GOT3 (cell line): ENCODE measurements at places on chromosomes 5 and 9.

- no peak for DNase-seq
Observed at GRCh38 chr5:135245521-135246499, 153.2 kb downstream of the MACROH2A1 start.

DNA sequence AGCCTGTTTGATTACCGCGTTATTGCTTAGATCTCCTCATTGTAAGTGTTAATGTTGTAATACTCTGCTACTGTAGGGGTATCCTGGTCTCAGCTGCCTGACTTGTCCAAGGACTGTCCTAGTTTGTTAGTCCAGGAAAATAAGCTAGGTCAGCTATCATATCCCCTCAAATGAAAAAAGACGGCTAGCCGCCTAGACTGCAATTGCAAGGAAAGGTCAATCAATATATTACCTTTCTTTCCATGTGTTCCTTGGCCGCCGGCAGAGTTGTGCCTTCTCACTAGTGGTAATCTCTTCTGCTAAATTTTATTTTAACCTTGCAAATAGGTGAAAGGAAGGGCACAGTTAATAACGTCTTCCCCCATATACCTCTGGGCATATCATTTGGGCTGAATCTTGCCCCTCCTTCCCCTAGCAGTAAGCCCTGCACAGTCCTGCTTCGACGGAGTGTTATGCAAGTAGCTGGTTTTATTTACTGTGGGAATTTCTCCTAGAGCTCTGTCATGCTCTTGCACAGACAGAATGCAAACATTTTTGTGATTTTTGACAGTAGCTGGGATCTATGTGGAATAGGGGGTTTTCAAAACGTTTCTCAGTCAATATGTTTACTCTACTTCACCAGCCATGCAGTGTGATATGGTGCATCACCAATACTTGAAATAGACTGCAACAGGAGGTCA lies 288.5 kb downstream of the MAST4 start:
- no peak for DNase-seq

- DNase-seq = no peak
Observed at GRCh38 chr5:123097871-123098735, 9.1 kb downstream of the PRDM6 start.

DNA sequence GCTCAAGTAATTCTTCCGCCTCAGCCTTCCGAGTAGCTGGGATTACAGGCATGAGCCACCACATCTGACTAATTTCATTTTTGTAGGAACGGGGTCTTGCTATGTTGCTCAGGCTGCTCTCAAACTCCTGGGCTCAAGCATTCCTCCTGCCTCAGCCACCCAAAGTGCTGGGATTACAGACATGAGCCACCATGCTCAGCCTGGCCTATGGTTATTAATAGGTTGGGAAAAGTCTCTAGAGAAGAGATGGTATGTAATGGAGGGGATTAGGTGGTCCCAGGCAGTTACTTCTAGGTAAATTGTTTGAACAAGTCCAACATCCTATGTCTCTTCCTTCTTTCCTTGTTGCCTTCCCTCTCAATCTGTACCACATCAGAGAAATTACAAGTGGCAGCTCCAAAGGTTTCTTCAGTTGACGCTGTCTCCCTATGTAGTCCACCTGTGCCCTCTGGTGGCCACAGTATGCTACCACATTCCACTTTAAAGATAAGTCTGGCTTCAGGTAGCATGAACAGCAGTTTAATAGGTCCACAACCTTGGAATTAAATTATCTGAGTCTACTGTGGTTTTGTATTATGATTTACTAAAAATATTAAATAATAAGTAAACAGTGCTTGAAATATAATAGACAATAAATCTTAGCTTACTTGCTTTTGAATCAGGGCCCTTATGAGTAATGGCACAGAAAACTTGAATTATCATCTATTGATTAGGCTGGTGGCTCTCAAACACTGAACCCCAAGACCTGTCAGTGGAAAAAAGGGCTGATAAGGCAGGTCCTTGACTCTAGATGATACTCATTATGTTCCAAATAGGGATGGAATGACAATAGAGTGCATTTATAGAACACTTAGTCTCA lies 9.7 kb downstream of the TIGD6 start:
- DNase-seq = no peak

DNA sequence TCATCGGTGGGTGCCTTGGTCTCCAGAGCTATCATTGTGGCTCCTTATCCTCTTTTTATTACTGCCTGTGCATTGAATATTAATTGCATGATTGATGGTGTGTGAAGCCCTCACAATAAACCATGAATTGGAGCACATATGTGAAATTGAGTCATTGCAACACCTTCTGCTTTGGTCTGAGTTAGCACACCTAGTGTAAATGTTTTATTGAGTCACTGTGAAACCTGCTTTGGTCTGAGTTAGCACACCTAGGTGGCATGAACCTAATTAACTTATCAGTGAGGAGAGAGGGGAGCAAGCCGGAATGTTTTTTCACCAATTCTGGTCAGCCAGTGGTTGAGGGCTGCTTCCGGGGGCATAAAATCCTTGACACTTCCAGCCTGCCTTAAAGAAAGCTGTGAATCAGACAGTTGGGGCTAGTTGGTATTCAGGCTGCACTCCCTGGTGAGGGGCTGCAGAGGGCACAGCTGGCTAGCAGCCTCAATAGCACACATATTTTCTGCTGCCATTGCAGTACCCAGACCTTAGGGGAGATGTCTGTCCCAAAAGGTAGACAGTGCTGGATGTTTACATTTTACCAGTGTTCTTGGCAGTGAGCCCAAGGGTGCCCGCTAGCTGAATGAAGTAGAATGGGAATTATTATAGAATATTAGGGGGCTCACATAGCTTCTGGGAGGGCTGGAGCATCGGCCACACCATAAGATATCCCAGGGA lies 76.5 kb upstream of the GOLM1 start:
- no peak for DNase-seq

GRCh38 chr9:20363233-20363632 lies 259.1 kb downstream of the MLLT3 start:
- DNase-seq = no peak

GRCh38 chr9:123984802-123985201 lies 26.8 kb upstream of the LHX2 start:
- no peak for DNase-seq
